ENCODE measurements at places on chromosomes 16 and 17.

GRCh38 chr16:14549789-14550153, 80.3 kb downstream of the PARN start:
- no peak for DNase-seq

GRCh38 chr17:78111727-78112517, 16.6 kb downstream of the TMC6 start:
- no peak for DNase-seq

DNA sequence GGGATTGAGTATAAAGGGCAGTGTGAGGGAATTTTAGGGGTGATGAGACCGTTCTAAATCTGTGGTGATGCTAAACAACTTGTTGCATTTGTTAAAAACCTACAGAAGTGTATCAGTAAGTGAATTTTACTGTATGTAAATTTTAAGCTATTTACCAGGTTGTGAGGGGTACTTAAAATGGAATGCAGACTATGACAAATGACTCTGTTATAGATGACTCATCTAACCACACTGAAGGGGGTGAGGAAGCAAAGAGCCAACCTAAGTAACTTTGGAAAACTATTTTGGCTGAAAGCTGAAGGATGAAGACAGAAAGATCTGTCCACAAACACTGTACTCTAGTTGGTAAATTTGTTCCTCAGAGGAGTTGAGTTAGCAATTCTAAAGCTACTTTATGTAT, 5.3 kb upstream of the MKS1 start:
- DNase-seq, result no peak

GRCh38 chr17:3905017-3905520, 11.2 kb downstream of the P2RX1 start:
- DNase-seq, result no peak

GRCh38 chr16:4085405-4085970, 30.8 kb downstream of the ADCY9 start:
- DNase-seq, result no peak

- DNase-seq, result no peak
Observed at GRCh38 chr17:40219594-40220338, 662 bp downstream of the WIPF2 start.

- no peak for DNase-seq
Observed at GRCh38 chr17:6749519-6749918, 6.3 kb upstream of the XAF1 start.

GRCh38 chr16:23293016-23293415, 9.1 kb upstream of the SCNN1B start:
- DNase-seq, result no peak

GRCh38 chr16:68235108-68235886, 630 bp downstream of the ESRP2 start:
- DNase-seq, result no peak

DNA sequence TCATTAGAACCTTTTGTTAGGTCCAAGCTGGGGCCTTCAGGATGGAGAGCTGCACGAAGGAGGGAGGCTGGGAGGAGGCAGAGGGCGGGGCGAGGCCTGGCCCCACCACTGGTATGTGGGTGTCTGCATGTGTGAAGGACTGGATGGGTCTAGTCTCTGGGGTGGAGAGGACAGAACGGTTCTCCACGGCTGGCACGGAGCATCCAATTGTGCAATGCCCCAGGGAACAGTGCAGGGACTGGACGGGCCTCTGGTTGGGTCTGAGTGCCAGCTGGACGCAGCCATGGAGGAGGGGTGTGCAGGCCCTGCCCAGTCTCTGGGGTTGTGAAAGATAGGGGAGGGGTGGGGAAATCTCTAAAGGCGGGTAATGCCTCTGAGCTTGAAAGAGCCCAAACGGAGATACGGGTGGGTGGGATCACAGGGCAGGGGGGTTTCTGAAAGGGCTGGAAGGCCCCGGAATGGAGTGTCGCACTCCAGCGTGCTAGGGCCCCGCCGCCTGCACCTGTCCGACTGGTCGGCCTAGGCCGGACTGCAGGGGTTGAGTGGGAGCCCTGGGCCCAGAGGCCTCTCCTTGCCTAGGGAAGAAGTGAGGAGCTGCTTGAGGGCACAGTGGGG, 1.6 kb downstream of the PPL start:
- no peak for DNase-seq

- no peak for DNase-seq
Observed at GRCh38 chr16:66862023-66862520, 17.9 kb downstream of the CA7 start.

DNA sequence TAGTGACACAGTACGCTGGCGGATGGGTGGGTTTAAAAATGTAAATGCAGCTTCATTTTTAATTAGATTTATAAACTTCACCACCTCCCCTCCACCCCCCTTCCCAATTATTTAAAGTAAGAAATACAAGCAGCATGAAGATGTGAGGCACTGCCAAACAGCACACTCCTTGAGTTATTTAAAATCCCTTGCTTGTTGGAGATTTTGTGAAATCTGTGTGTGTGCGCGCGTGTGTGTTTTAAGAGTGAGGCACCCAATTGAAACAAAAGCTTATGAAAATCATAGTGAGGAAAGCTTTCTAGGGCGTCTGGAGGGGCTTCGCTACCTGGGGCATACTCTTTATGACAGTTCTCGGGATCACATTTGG, 219.6 kb upstream of the IRX3 start:
- DNase-seq, result no peak

DNA sequence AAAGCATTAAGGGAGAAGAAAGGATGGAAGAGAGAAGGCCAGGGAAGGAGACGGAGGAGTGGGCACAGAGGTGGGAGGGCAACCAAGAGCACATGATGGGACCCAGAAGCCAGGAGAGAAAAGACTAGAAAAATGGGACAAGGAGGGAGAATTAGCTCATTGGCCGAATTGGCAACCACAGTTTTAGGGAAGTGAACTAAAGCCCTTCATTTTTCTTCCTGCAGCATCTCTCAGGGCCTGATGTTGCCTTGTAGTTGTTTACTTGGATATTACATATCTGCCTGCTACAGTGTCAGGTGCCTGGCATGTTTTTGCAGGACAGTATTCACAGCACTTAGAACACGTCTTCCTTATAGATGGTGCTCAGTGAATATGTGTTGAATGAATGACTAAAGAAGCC, 19.0 kb downstream of the EMP2 start:
- DNase-seq, result no peak

- DNase-seq, result no peak
Observed at GRCh38 chr16:70157105-70157476, 16.5 kb upstream of the CLEC18C start.

DNA sequence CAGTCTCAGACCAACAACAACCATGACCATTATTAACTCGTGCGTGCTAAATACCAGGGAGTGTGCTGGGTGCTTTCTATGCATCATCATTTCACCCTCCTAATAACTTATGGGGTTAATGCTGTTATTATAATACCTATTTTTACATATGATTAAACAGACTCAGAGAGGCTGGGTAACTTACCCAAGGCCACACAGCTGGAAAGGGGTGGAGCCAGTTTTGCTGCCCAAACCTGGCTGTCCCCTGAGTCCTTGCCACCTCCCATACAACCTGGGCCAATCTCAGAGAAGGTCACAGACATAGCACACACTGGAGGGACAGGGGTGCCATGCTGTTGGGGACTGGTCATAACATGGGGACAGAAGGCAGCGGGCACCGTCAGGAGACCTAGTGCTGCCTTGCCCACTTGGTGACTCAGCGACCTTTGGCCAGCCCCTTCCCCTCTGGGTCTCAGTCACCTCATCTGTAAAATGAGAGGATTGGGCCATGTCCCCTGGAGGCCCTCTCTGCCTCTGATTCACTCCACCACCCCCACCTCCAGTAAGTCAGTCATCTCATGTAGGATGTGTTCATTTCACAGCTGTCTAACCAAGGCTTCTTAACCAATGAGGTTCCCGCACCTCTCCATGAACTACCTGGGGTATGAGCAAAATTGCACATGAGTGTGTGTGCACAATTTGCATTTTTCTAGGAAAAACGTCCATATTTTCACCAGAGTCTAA, 11.4 kb upstream of the FADS6 start:
- no peak for DNase-seq

- no peak for DNase-seq
Observed at GRCh38 chr17:66459811-66460270, 157.4 kb downstream of the PRKCA start.

GRCh38 chr17:51402899-51403298, 142.6 kb downstream of the UTP18 start:
- DNase-seq, result no peak

DNA sequence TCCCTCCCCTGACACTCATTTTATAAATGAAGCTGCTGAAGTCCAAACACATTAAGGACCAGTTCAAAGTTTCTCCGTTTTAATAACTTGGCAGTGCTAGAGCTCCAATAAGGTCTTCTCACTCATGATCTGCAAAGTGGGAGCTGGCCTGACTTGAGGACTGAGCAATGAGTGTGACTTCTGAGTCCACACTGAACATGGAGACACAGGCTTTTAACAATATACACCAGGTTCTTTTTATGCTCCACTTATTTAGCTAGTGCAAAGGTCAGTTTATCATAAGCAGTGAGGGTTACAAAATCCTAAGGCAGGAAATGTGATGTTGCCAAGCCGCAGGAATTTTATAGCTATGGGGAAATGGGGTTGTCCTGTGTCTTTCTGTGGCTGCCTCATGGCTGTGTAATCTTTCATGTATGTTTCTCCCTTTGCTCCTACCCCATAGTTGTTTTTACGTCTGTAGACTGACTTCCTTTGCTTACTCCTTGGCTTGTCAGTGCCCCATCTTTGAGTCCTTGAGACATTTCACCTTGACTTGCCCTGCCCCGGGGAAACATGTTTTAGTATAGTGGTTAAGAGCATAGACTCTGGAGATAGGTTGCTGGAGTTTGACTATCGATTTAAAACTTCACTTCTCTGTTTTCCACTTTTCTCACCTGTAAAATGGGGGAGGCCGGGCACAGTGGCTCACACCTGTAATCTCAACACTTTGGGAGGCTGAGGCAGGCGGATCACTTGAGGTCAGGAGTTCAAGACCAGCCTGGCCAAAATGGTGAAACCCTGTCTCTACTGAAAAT, 12.2 kb upstream of the MMD start:
- no peak for DNase-seq

- DNase-seq, result no peak
Observed at GRCh38 chr17:16460796-16461605, 31.0 kb downstream of the LRRC75A start.

DNA sequence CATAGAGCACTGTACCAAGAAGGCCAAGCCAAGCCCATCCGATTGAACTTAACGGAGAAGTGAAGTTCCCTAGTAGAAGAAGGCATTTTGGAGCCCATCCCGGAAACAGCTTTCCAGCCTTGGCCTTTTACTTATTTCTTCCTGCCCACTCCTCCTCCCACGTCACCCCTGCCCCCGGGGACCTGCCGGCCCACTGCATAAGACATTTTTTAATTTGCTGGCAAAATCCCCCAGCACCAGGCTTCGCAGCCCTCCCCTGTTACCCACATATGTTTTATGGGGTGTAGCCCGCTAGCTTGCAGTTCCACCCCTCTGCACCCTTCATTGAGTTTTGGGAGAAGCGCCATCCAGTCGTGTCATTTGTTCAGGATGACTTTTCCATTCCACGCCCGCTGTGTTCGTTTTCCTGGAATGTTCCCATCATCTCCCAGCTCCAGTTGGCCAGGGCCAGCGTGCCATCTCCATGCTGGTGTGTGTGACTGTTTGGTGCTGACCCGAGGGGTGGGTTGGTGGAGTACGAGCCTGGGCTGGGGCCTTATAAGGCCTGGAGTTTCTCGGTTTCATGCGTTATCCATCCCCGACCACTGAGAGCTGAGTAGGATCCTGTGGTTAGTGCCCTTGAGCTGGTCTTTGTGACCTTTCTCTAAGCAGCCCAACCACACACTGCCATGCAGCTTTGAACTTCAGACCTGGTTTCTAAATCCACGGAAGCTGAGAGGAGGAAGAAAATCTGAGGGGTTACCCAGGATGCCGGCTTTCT, 20.0 kb upstream of the TBX2 start:
- DNase-seq, result no peak

DNA sequence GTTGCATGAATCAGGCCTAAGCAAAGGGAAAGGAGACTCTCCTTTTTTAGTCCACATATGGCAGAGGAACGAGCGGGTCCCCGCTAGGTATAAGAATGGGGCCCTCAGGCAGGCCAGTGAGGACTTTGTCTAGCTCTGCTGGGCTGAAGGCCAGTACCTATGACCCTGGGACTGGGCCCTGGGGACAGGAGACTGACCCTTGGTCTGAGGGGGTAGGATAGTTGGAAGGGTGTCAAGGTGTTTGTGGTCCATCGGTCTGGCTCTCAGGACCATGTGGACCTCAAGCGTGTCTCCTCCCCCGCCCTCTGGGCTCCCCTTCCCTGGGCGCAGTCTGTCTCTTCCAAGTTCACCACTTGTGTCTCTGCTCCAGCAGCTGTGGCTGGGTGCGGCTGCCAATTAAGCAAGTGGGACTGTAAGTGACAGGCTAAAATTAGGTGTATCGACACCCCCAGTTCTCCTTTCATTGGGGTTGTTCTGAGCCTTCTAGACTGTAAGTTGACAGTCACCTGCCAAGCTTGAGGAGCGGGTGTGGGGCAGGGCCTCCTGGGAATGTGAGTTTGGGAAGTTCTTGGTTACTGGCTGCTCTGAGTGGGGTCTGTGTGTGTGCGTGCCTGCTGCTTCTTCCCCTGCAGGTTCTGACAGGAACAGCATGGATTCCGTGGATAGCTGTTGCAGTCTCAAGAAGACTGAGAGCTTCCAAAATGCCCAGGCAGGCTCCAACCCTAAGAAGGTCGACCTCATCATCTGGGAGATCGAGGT, 24.5 kb downstream of the AKAP1 start:
- DNase-seq, result no peak

DNA sequence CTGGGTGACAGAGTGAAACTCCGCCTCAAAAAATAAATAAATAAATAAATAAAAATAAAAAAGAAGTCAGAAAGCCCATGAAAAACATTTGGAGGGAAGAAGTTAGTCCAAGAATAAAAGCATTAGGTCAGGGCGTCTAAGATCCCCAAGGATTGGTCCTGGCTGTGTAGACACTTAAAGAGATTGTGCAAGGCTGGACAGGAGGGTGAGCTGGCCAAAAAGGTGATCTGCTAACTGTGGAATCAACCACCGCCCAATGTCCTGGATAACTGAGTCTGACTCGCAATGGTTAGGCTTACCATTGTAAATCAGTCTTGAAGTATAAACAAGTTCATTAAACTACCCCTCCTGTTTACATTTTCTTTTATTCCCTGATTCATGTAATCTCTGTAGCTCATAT, 8.8 kb upstream of the ABCA8 start:
- DNase-seq, result no peak

GRCh38 chr16:17301593-17302135, 169.1 kb downstream of the XYLT1 start:
- DNase-seq, result no peak

- DNase-seq, result no peak
Observed at GRCh38 chr17:15501282-15501681, 33.9 kb upstream of the CDRT4 start.

- no peak for DNase-seq
Observed at GRCh38 chr17:73103641-73104335, 11.3 kb upstream of the SLC39A11 start.

- DNase-seq, result no peak
Observed at GRCh38 chr16:83674931-83675535, 132.7 kb upstream of the HSBP1 start.

DNA sequence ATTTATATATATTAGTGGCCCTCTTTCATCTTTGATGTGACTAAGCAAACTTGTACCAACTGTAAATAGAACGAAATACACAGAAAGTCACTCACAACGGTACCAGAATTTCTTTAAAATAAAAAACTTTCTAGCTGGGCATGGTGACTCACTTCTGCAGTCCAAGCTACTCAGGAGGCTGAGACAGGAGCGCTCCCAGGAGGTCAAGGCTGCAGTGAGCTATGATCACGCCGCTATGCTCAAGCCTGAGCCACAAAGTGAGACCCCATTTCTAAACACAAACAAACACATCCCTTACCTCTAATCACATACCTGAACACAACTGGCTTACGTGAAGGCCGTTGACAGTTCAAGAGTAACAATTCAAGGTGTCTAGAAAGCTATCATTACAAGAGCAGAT, 29.7 kb downstream of the STAT5B start:
- DNase-seq, result no peak

GRCh38 chr16:23874613-23875294, 39.0 kb downstream of the PRKCB start:
- DNase-seq, result no peak

Measured in effector memory CD4-positive, alpha-beta T cell (primary cell).